ENCODE measurements at places on chromosomes 3 and 15.
A peak's percentile ranks its signal among the peaks of the same experiment; 100 is the strongest.

GRCh38 chr15:50753463-50753862 lies 12.0 kb downstream of the SPPL2A start:
- DNase-seq: no peak

- no peak for DNase-seq
Observed at GRCh38 chr15:29003191-29003839, 117.5 kb downstream of the APBA2 start.

DNA sequence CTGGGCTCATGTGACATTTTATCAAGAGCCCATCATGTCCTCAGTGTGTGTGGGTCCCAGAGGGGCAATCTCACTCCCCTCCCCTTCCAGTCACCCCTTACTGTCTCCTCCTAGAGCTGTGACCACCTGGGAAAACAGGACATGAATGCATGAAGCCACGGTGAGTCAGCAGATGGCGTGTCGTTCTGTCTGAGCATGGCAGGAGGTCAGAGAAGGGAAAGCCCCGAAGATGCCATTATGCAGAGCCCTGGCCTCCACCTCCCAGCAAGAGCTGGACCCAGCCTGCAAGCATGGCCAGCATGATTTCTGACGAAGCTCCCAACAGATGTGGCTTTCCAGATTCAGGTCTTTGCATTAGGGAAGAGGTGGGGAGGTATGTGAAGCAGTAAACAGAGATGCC lies 118.5 kb downstream of the TLE3 start:
- DNase-seq: no peak

GRCh38 chr15:32829436-32829835 lies 111.6 kb downstream of the GREM1 start:
- DNase-seq: no peak

GRCh38 chr15:57377478-57377847 lies 1.2 kb downstream of the CGNL1 start:
- DNase-seq: no peak

DNA sequence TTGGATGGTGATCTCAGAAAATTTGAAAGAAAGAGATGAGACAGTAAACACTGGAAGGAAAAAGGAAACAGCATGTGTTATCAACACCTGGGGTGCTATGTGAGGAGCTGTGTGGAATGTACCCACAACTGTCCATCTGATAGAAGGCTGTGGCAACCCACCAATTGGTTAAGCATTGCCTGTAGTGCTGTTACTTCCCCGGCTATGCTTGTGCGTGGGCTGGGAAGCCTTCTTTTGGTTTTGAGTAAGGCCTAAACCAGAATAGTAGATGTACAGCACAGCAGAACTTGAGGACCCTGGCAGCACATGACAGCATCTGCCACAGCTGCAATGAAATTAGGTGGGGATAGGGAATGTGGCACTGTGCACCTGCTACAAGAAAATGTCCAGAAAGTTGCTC lies 184.5 kb downstream of the FHIT start:
- no peak for DNase-seq

- peak; percentile 74 for DNase-seq
Observed at GRCh38 chr15:78810362-78811123, 721 bp downstream of the ADAMTS7 start.

DNA sequence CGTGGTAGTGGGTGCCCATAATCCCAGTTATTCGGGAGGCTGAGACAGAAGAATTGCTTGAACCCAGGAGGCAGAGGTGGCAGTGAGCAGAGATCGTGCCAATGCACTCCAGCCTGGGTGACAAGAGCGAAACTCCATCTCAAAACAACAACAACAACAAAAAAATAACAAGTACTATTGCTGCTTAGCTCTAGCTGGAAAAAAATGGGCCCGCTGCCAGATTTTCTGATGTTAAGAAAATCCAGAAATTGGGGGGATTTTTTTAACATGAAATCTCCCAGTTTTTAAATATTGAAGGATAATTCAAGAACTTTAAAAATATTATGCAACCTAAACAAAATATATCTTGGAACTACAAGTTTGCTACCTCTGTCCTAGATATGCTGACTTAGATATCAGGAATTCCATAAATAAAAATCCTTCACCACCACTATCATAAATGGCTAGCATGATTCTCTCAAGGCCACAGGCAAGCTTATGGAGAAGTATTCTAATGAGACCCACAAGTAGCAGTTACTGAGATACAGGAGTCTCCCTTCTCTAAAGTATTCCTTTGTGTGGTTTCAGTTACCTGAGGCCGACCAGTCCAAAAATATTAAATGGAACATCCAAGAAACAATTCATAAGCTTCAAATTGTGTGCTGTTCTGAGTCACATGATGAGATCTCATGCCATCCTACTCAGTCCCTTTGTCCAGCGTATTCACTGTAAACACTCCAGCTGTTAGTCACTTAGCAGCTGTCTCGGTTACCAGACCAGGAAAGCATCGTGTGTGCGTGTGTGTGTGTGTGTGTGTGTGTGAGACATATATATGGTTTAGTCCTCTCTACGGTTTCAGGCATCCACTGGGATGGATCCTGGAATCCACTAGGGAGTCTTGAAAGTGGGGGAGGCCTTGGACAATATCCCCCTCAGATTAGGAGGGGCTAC lies 277.2 kb downstream of the TBL1XR1 start:
- no peak for DNase-seq

DNA sequence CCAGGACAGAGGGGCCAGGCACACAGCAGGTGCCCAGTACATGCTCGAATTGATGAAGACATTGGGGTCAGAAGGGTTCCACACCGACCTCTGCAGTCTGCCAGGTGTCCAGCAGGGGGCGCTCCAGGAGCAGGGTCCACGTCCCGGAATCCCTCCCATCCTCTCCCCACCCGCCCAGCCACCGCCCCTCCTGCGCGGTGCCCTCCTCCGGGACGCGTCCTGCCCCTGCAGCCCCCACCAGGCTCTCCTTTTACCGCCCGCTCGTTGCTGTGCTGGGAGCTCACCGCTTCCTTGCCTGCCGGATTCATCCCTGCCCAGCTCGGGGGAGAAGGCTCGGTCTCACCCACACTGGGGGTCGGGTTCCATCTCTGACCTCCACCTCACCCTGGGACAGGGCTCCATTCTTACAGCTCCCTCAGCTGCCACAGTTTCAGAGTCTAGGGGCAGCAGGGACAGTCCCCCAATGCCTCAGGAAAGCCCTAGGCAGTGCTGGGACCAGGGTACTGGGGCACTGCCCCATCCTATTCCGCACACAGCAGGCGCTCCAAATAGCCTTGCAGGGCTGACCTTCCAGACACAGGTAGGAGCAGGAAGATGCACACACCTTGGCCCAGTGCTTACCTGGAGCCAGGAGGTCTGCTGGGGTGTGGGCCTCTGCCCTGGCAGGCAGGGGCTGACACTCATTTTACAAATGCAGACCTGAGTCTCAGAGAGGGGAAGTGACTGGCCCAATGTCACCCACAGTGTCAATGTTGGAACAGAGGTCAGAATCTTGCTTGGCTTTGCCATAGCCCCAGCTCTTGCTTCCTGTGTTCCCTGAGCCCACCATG lies 31.0 kb downstream of the GRIP2 start:
- peak; percentile 71 for DNase-seq

DNA sequence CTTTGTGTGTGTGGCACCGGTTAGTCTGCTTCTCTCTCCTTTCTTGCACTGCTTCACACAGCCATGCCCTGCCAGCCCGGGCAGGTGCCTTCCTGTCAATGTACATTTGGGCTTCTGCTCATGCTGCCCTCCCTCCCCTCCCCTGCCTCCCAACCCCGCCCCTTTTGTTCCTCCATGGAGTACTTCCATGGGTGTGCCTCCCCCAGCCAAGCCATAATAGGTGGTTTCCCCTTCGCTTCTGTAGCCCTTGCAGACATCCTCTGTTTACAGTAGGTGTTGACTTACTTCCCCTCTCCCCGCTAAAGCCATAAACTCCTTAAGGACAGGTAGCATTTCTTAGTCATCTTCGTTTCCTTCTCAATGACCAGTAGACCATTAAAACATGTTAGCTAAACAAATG lies 31.8 kb upstream of the CRTC3 start:
- no peak for DNase-seq

DNA sequence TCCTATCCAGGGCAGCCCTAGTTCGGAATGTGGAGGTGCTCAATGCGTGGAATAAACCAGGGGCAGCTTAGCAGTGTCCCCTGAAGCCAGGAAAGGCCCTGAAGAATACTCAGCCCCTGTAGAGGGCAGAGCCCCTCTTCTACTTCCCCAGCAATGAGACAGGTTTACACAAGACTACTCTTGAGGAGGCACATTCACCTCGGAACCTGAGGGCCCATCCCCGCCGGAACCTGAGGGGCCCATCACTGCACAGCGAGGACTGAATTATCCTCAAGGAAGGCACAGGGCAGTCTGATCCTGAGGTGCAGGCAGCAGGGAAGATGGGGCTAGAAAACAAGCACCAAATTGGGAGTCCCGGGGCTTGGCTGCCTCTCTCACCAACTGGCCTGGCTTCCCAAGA lies 22.2 kb downstream of the CCDC13 start:
- no peak for DNase-seq

DNA sequence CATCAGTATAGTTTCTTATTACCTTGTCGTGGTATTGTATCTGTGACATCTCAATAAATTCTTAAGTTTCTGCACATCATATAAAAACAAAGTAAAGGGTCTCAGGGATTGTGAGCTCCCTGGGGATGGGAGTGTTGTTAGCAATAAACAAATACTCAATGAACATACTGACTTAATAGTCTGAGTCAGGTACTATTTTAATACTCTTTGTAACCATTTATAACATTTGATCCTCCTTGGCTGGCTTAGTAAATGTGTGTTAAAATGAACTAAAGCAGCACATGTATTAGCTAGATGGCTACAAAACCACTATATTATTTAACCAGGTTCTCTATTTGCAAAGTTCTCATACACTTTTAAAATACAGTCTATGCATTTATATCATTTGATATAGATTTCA lies 1.8 kb downstream of the ICE2 start:
- DNase-seq: no peak

- DNase-seq: no peak
Observed at GRCh38 chr3:56197991-56198390, 270.3 kb downstream of the ERC2 start.

DNA sequence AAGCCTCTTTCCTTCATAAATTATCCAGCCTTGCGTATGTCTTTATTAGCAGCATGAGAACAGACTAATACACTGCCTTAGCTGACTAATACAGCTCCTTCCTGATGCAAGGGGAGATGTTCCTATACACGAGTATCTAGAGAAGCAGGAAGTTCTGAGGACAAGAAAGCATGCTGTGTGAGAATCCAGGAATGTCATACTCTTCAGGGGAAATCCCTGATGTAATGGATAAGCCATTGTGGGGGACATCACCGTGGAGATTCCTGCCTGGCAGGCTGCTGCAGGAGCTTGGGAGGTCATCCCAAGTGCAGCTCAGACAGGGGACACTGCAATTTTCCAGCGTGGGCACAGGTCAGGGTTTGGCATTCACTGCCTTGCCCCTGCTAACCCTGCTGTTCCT lies 476.9 kb downstream of the NR2F2 start:
- no peak for DNase-seq

DNA sequence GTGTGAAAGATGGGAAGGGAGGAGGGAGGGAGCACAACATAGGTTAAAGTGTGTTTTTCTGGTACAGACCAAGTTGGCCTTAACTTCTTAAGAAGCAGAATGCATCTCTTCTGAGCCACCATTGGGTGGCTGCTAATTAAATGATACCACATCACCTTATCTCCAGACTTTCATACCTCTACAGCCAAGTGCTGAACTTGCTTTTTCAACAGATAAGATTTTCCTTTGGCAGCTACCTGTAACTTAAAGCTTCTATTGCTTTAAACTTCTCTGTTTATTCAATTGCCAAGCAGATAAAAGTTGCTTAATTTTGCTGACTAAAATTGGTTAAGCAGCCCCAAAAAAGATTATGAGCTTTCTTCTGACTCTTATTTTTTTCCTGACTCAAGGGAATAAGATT lies 292.4 kb upstream of the SGO1 start:
- no peak for DNase-seq

DNA sequence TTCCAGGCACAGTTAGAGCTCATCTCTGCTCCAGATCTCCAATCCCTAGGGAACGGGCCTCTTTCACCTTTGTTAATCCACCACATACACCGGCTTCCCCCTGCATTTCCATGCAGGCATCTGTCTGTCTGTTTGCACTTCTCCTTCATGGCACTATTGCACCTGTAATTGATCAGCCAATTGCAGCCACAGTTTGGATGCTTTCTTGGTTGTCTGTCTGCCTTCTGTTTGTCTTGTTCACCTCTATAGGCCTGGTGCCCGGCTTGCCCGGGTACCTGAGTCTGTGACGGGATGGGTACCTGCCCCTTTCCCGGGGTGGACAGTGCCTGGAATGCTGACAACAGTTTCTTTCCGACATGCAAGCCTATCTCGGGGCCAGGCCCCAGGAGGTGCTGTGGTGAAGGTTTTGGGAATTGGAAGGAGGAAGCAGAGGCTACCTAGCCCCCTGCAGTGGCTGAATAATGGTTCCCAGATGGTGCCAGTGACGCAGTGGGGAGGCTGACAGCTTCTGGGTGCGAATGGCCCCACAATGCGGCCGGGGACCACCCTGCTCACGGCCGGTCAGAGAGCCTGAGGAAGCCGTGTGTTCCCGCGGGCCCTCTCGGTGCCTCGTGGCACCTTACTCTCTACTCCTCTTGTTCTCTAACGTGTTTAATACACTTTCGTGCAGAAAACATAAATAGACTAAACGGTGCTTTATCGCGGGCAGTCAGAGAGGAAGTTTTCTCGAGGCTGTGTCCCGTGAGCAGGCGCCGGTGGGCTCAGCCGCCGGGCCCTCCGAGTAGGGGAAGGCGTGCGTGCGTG lies 31.3 kb upstream of the RAB6B start:
- no peak for DNase-seq

DNA sequence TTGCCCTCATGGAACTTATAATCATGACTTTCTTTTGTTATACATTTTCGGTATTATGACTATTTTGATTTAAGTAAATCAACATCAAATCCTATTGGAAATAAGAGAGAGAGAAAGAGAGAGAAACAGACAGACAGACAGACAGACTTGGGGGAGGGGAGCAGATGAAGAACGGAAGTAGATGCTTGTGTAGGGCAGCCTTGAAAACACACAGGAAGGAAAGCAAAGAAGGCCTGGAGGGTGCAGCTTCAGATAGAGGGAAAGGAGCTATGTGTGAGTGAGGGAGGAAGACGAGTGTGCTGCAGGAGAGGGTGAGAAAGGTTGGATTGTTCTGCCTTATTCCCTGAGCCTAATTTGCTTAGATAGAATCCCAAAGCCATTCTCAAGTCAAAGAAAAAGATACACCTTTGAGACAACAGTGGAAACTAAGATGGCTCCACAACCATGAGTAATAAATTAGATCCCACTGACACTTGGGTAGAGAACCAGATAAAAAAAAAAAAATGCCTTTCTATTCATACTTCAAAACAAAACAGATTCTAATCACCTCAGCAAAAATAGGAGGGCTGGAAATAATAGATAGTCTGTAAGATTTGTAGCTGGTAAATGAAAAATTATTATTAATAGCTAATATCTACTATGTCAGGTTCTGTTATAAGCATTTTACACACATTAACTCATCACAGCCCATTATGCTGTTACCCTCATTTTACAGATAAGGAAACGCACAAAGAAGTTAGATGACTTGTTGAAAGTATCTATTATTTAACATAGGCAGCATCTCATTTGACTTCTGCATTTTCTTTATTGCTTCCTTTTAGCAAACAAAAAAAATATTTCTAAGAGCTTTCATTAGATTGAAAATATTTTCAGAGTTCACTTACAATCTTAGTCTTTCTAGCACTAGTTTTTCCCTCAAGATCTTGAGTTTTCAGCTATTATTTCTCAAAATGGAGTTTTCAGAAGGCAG lies 214.1 kb downstream of the TNIK start:
- DNase-seq: no peak
